ENCODE measurements at places on chromosomes 3 and 15. TPM values are rescaled to one million over a fixed set of nuclear protein-coding genes. Genes with fewer than 3 reads are reported as not detected.

Gene WDR93
- 0.59 TPM for polyA plus RNA-seq

Gene LEKR1
- polyA plus RNA-seq: 2.1 TPM

Gene GAP43
- 5.7 TPM for polyA plus RNA-seq

Gene ZPLD1
- not detected for polyA plus RNA-seq

Gene GLDN
- not detected for polyA plus RNA-seq

Gene SNRPA1
- polyA plus RNA-seq: 131 TPM

Gene FGF12
- polyA plus RNA-seq: 1.5 TPM

Gene CPLX3
- polyA plus RNA-seq: not detected

Gene HTR3E
- not detected for polyA plus RNA-seq

Gene LTF
- not detected for polyA plus RNA-seq

DNA sequence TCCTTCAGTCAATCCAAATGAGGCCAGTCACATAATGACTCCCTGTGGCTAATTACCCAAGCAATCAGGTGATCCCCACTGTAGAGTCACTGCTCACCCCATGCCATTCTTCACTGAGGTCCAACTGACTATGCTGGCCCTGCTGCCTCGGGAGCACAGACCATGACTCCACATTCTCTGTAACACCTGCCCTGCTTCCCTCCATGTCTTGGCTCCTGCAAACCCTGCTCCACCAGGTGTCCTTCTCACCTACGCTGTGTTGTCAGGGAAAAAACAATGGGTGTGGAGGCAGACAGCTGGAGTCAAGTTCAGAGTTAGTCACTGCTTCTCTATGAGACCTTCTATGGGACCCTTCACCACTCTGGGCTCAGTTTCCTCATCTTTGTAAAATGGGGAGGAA is 6.1 kb upstream of the SFMBT1 start:
- no peak for DNase-seq

- DNase-seq: peak; percentile 25
Observed at GRCh38 chr3:16801698-16802097, 83.1 kb upstream of the PLCL2 start.

DNA sequence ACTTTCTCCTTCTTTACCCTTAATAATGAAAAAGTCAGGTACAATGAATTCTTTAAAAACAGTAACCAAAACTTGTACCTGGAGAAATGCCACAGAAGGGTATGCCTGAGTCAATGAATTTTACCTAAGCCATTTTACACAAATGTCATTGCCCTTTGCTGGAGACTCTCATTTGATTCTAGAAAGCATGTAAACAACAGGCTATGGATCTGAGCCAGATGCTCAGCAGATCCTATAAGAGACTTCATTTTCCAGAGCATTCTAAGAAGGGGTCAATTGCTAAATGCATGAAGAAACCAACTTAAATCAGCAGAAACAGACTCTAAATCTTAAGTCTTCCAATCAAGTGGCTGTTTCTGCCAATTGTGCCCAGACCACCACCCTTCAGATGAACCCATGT is 83.8 kb upstream of the GALNT15 start:
- DNase-seq: no peak

- DNase-seq: no peak
Observed at GRCh38 chr3:164679245-164679644, 399.1 kb downstream of the SI start.

- DNase-seq: peak; percentile 92
Observed at GRCh38 chr3:78804251-78805037, 963.4 kb downstream of the ROBO1 start.

DNA sequence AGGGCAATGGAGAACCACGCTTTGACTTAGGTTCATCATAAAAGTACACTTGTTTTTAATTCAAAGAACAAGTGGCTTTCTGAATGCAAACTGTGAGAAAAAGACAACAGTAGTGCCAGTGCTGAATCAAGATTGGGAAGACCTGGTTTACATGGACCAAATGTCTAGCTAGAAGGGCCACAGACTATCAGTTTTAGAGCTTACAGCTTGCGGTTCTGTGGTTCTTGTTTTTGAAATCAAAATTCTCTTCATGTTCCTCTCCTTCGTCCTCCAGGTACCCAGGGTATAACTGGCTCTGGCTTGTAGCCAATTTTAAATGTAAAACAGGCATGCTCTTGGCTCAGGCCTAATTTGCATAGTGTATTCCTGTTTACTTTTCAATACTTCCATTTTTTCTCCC is 124.6 kb downstream of the TGFBR2 start:
- DNase-seq: no peak

- no peak for DNase-seq
Observed at GRCh38 chr3:129994883-129995559, 20.5 kb downstream of the TRH start.

- DNase-seq: no peak
Observed at GRCh38 chr15:69082021-69082502, 67.6 kb downstream of the NOX5 start.

DNA sequence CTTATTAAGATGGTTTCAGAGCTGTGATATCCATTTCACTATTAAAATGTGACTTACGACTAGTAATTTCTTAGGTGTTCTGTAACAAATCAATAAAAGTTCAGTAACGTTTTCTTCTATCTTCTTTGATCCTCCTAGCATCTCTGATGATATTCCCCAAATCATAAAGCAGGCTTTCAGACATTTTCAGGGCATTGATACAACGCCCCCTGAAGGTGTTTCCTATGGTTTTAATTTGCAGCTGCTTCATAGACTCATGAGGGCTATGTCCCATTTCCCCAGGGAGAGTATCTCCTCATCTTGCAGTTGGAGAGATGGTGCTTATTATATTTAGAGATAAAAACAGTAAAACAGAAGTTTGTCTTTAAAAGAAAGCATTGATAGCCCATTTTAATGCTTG is 246.8 kb upstream of the CNTN3 start:
- DNase-seq: no peak

DNA sequence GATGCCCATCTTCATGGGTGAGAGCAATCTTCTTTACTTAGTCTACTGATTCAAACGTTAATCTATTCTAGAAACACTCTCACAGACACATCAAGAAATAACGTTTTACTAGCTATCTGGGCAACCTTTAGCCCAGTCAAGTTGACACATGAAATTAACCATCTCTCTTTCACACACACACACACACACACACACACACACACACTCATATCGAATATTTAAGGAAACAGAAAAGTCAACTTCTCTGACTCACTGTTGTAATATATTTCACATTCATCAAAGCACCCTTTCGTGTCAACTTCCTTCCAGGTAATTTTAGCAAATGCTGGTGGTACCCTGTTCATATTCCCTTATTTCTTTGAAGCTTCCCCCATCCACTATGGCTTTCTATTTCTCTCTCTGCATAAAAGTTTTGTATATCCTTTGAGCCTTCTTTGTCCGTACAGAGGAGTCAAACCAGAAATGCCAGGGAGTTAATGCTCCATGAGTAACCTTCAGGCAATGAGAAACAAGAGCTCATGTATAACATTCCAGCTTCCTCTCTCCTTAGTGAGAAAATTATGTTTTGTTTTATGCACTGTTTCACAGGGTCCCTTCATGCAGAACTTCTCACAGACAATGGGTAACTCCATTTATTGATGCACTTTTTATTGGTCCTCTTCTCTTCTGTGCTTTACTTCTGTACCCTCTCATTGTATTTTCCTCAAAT is 335.5 kb upstream of the CBLB start:
- no peak for DNase-seq

DNA sequence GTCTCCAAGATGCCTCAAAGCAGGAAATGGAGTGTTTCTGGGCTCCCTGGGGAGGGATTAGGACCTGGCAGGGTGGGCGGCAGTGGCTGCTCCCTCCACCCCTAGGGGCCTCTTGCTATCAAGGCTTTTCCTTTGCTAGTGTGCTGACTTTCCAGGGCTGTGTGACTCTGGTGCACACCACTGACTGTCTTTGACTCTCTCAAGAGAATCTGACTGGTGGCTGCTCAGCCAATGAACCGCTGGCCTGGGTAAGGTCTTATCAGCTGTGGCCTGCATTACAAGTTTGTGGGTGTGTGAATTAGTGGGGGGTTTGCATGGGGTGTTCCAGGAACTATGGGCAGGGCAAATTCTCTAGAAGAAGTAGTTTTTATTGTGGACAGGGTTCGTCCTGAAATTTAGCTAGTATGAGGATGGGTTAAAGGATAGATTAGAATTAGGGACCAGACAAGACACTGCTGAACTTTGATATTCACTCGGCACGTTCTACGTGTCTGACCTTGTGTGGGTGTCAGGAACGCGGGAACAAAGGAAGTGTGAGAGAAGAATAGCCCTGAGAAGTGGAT is 29.5 kb downstream of the SIAH2 start:
- no peak for DNase-seq

DNA sequence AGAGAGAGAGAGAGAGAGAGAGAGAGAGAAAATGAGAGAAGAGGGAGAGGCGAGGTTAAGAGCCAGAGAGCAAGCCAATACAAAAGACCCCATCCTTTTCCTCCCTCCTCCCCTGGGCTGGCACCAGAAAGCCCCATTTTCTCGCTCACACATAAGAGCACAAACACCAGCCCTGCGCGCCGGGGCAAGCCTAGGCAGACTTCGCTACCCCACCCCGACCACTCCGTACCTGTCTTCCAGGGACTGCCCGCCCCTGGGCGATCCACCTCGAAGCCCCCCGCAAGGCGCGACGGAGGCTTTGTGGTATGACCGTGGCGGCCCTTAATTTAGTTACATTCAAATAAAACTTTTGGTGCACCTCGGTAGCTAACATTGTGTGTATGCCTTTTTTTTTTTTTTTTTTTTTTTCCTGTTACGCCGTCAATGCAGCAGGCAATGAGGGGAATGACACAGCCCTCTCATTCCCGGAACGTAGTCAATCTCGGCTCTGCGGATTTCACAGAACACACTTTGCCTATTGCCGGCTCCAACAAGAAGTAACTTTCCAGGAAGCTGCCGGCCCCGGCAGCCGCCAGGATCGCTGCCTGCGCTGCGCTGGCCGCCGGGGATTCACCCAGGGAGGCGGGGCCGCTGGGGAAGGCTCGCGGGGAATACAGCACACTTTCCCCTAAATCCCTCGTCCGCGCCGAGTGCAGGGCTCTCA is 7.7 kb downstream of the BCL6 start:
- DNase-seq: peak; percentile 85

- DNase-seq: peak; percentile 28
Observed at GRCh38 chr3:173993299-173993698, 595.8 kb downstream of the NLGN1 start.

Measured in cardiac muscle cell (in vitro differentiated cells and primary cell).